CD4-positive, alpha-beta T cell treated with Interferon alpha-2 for 1 hour (primary cell): ENCODE measurements at places on chromosomes 2 and 18.
A peak's percentile ranks its signal among the peaks of the same experiment; 100 is the strongest.

DNA sequence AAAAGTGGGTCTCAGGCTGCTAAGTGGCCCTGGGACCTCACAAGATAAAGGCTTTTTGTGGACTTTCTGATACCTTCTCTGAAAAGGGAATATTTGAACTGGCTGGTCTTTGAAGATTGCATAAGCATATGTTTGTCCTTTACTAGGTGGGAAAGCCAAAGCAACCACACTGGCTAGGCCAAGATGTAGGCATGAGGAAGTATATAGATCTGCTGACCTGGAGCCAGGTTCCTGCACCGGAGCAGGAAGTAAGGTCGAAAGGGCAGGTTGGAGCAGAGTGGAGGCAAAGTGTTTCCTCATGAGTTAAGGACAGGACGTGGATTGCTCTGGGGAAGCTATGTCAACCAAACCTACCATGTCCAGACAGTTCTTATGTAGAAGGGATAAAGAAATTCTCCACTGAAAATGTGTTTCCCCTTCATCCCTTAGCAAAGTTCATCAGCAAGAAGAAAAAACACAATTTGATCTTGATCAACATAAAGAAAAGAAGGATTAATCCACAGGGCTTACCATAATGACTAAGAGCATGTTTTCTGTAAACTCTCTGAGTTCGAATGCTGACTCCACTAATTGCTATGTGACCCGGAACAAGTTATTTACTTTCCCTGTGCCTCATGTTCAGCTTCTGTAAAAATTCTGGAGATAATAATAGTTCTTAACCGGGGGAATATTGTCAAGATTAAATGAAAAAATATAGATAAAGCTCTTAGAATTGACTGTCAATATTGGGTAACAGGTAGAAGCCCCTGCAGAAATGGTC, 156.1 kb upstream of the SRD5A2 start:
- no peak for DNase-seq

- DNase-seq, result no peak
These were observed 951.7 kb upstream of the CNTNAP5 start for GRCh38 chr2:123073371-123073770.

DNA sequence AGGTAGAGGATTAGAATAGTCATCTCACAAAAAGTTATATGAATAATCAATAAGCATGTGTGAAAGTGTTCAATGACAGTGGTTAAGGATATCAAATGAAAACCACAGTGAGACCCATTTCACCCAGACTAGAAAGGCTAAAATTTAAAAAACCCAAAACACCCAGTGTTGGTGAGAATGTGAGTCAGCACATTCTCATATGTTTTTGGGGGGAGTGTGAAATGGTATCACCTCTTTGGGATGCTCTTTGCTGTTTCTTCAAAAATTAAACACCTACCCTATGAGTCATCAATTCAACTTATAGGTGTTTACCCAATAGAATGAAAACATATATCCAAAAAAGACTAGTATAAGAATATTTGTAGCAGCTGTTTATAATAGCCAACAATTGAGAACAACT, 69.8 kb downstream of the MAP3K20 start:
- DNase-seq, result peak; percentile 14

DNA sequence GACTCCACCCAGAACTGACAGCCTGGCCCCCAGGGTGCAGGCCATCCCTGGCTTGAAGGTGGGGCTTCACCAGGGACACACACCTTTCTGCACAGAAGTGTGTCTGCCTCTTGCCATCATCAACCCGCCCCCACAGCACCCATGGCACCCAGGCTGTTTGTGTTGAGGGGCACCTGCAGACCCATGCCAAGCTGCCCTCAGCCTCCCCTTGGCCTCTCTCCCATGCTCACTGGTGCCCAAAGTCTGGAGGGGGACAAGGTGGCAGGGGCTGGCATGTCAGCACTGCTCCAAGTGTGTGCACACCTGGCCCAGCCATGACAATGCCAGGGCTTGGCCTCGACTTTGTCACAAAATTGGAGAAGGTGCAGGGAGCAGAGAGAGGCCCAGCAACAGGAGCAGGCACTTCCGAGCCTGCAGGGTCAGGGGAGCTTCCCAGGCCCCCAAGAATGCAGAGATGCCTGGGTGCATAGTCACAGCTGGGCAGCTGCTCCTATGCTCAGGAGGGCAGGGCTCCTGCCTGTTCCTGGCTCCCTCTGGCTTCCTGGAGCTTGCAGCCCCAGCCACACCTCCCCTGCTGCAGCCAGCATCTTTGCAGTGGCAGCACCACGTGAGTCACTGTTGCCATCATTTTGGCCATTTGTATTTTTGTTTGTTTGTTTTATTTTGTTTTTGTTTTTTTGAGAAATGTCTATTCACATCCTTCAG, 280.6 kb upstream of the UBE2E3 start:
- DNase-seq, result no peak

GRCh38 chr2:54605836-54606235, 117.6 kb upstream of the EML6 start:
- DNase-seq, result no peak

DNA sequence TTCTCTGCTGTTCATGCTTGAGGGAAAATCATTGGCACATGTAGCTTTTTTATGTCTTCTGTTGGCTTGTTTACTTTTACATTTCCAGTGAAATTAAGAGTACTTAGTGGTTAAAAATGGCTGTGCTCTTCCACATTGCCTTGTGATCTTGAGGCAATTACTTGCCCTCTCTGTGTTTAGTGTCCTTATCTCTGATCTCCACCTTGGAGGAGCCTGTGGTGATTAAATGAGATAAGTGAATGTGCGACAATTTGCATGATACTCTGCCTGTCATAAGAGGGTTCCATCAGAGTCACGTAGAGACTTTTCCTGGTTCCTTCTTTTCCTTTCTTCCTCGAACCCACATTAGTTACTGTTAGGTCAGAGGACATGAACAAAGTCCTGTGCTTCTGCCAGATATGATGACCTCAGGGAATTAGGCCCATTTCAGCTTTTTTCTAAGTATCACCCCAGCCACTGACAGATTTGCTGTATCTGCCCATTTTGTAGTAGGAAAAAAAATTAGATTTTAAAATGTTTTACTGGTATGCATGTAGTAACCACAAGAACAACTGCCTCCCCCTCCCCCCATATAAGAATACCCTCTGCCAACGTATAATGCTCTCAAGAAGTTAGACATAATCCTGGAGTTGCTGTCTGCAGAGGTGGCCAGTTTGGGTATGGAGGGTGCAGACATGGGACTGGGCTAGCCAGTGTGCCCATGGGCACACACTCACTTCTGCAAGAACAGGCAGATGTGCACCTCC, 51.9 kb downstream of the TET3 start:
- no peak for DNase-seq

- no peak for DNase-seq
These were observed 163.2 kb upstream of the CAVIN2 start for GRCh38 chr2:192010073-192010472.

DNA sequence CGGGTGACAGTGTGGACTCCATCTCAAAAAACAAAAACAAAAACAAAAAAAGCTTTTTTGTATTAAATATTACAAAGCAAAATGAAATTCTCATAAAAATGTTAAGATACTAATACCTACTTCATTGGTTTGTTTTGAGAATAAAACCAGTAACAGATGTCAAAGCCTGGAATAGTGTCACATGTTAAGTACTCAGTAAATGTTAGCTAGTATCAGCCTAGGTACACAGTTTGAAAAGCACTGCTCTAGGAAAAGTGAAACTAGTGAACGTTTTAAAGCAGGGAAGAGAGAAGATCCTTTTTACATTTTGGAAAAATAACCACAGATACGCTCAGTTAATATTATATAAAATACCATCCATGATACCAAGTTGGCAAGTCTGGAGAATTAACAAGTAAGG, 37.1 kb upstream of the ADAM17 start:
- DNase-seq, result no peak

- no peak for DNase-seq
These were observed 123.1 kb downstream of the CACNB4 start for GRCh38 chr2:151975460-151976414.

- no peak for DNase-seq
These were observed 104.2 kb downstream of the CRIM1 start for GRCh38 chr2:36459725-36460137.

GRCh38 chr2:231883468-231883881, 42.7 kb downstream of the NPPC start:
- DNase-seq, result no peak

- DNase-seq, result no peak
These were observed 12.1 kb downstream of the PXDN start for GRCh38 chr2:1731963-1732768.

DNA sequence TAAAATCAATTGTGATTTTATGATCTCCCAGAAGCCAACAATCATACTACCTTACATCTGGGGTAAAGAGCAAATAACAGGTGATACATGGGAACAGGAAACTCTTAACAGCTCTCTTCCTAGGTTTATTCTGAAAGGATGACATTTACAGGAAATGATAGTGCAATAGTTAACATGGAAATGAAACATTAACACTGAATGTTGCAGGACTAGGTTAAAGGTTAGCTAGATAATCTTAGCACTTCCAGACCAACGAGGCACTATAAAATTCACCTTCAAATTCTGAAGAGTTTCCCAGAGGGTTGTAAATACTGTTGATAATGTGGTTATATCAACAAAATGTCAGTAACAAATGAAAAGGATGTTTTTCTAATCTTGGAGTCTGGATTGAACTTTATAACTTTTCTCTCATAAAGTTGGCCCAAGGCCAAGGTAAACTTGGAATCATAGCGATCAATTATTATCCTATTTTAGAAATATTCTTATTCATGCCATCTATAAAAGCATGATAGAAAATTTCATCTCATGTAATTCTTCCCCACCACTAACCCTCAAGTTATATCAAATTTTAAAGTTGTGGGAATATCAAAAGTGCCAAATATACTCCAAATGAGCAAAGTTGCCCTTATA, 32.9 kb upstream of the GCG start:
- no peak for DNase-seq

DNA sequence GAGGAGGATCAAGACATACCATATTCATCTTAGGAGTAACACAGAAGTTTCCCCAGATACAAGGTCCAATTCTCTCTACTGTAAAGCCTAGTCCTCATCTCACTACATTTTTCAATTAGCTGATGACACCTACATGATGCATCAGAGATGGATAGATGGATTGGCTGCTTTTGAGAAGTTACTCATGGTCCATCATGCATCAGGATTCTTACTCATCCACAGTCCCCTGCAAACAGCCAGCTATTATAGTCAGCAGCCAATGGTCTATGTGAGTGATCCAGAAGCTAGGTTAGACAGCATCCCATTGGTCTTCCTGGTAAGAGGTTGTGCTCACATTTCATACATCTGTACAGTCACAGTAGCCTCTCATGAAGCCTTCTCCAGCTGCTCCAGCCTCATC, 154.5 kb upstream of the NRP2 start:
- no peak for DNase-seq

- DNase-seq, result peak; percentile 60
These were observed 89.2 kb downstream of the DOCK10 start for GRCh38 chr2:224952936-224953657.

- no peak for DNase-seq
These were observed 226.9 kb upstream of the THSD7B start for GRCh38 chr2:136538489-136538888.

DNA sequence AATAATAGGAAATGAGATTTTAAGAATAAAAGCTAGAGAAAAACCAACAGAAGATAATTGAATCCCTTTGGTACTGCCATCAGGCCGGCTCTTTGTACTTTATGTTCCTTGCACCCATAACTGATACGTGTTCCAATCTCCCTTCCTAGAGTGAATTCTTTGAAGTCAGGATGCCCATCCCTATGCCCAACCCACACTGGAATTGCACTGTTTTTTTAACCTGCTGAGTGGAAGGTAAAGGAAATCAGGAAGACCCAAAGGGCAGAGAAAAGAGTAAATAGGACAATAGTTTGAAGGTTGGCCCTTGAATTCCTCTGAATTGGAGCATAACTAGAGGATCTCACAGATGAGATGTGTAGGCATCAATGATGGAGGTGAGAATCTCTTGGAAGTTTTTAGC, 4.4 kb upstream of the ATG16L1 start:
- DNase-seq, result no peak

- no peak for DNase-seq
These were observed 77.0 kb upstream of the PDE1A start for GRCh38 chr2:182503886-182504285.

DNA sequence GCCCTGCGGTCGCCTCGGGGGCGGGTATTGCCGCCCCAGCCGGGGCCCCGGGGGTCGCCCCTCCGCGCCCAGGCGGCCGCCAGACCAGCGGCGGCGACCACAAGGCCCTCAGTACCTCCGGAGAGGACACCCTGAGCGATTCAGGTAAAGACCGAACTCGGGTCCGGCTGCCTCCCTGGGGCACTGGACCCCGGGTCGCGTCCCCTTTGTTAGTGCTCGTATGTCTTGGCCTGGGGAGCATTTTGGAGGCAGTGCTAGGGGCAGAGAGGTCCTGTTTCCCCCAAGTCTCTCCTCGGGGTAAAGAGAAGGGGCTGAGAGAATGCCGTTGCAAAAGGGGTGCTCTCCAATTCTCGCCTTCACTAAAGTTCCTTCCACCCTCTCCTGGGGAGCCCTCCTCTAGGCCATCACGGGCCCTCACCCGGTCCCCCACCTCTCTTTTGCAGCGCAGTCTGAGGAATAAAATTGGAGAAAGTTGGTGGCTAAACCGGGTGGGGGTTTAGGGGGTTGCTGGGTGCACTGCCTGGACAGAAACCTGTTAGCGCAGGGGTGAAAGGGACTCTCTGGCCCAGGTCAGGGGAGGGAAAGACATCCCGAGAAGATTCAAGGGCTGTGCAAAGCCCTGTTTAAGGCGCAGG, 2.5 kb downstream of the MYCN start:
- no peak for DNase-seq

- DNase-seq, result no peak
These were observed 193.2 kb downstream of the BCL2 start for GRCh38 chr18:63126134-63127069.

DNA sequence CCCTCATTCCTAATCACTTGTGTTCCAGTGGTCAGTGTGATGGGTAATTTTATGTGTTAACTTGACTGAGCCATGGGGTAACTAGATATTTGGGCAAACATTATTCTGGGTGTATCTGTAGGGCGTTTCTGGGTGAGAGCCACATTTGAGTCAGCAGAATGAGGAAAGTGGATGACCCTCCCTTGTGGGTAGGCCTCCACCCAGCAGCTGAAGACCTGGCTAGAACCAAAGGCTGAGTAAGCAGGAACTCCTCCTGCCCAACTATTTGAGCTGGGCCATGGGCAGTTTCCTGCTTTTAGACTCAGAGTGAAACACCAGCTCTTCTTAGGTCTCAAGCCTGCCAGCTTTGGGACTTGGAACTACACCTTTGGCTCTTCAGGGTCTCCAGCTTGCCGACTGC, 141.8 kb downstream of the ACKR3 start:
- DNase-seq, result no peak

- no peak for DNase-seq
These were observed 12.6 kb upstream of the SP9 start for GRCh38 chr2:174322149-174322548.
